ENCODE measurements at places on chromosomes 11 and 22.

DNA sequence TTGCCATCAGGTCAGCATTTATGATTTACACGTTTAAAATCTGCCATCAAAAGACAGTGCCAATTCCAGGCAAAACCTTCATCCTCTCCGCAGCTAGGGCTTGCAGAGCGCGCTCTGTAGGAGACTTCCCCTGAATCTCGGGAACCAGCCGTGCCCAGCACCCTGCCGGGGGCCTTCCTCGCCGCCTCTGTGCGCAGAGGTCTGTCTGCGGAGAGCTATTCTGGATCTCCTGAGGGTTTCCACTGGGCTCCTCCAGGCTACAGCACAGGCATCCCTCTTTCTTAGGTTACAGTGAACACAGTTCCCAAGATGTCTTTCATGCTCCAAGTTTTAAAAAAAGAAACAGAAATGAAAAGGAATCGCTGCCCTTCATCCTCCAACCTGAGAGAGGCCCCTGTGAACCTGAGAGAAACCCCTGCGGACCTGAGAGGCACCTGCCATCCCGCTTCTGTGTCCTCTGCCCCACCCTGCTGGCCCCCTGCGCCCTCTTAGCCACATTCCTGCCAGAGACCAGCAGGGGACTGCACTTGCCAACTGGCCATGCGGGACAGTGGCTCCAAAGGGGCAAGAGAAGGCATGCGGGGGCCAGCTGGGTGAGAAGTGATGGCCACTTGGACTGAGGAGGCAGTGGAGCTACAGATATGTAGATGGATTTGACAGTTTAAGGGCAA is 16.1 kb downstream of the TP53AIP1 start:
- DNase-seq, result no peak

GRCh38 chr11:76669901-76670484 is 554 bp downstream of the LRRC32 start:
- no peak for DNase-seq

DNA sequence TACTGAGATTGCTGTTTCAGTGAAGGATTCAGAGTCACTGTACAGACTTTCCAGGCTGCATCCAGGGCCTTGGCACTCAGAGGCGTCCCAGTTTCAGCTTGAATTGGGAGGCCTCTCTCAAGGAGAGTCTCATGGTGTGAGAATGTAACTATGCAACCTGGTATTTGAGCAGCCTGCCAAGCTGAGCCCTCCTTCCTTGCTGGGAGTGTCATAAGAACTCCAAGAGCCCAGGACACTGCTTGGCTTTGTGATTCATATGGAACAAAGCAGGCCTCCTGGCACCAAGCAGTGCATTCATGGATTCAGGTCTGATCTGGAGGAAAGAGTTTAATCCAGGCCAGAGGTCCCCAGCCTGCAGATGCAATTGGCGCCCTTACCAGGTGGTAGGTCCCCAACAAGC is 171.7 kb downstream of the DBX1 start:
- DNase-seq, result no peak

DNA sequence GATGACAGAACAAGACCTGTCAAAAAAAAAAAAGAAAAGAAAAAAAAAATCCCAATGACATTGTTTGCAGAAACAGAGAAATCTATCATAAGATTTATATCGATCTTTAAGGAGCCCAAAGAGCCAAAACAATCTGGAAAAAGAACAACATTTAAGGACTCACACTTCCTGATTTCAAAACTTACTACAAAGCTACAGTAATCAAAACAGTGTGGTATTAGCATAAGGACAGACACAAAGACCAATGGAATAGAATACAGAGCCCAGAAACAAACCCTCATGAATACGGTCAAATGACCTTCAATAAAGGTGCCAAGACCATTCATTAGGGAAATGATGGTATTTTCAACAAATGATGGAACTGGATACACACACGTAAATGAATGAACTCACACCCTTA is 12.2 kb downstream of the ARVCF start:
- DNase-seq, result no peak

GRCh38 chr11:62108971-62109404 is 14.8 kb upstream of the INCENP start:
- DNase-seq, result no peak

DNA sequence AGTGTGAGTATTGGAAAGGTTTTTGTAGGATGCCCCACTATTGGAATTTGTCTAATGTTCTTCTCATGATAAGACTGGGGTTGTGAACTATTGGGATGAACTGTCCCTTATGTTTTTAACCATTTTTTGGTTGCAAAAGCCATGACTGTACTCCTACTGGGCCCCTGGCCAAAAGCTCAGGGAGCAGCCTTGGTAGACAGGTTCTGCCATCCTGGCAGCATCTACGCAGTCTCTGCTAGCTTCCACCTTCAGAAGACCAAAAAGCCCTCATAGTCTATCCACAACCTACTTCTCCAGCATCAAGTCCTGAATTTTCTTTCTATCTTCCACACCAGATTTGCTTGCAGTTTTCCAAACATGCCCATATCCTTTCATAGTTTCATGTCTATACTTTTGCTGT is 211.8 kb downstream of the TENM4 start:
- no peak for DNase-seq

DNA sequence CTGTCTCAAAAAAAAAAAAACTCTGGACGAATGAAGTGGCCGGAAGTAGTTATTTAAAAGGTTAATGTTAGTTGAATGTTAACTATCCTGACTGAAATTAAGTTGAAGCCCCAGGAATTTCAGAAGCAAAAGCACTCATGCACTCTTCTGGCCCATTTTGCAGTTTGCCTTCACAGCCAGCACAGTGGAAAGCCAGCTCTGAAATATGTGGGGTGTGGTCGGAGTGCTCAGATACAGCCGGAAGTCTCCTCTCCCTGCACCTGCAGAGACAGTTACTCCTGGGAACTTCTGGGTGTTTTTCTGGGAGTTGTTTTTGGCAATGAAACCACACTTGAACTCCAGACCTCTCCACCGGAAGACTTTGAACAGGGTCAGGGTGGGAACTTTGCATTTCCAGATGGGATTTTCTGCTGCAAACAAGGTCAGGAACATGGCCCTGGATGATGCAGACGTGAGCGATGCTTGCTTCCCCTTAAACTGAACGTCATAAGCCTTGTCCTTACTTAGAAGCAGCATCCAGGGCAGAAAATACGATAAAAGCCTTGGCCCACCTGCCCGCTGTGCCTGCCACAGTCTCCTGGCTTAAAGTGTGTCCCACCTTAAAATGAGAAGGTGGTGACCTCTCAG is 21.5 kb upstream of the CABP2 start:
- no peak for DNase-seq

GRCh38 chr11:10285148-10285802 is 8.7 kb downstream of the SBF2 start:
- no peak for DNase-seq

DNA sequence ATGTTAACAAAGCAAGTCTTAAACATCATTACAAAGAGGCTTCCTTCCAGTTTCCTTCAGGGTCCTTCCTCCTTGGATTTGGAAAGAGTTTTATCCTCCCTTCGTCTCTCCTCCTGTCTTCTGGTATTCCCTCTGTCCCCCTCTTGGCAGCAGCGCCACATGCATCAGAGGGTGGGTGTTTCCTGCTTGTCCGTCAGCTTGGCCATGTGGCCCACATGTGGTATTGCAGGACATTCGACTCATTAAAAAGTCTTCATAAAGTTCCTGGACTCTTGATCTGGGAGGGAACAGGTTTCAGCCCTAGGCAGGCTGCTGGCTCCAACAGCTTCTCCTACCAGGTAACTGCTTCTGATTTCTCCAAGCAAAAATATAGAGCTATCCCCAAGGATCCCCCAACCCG is 189.8 kb downstream of the CSNK2A3 start:
- no peak for DNase-seq

DNA sequence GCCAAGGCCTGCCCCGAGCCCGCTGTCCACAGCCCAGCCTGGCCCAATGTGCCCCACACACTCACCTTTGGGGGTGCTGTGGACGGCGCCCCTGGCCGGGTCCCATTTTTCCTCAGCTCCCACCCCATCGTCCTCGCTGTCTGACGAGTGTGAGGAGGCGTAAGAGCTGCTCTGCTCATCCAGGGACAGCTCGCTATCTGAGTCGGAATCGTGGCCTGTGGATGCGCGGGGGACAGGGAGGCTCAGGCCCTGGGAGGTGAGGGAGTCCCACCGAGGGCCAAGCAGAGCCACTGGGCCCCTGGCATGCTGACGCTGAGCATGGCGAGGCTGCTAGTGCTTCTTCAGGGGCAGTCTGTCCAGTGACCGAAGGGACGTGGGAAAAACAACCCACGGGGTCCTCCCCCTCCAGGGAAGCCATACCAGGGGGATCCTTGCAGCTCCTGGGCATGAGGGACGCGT is 29.7 kb downstream of the TRMU start:
- DNase-seq, result no peak

GRCh38 chr11:63598556-63598955 is 15.7 kb downstream of the PLAAT3 start:
- no peak for DNase-seq

DNA sequence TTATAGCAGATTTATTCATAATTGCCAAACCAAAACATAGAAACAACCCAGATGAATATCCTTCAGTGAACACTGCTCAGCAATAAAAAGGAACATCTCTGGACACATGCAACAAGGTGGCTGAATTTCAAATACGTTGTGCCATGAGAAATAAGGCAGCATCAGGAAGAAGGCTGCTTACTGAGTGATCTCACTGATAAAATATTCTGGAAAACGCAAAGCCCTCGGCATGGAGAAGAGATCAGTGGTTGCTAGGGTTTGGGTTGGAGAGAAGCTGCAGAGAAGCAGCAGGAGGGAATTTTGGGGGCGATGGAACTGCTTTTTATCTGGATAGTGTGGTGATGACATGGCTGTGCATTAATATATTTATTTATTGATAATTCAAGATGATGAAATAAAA is 11.0 kb upstream of the SHANK2 start:
- DNase-seq, result no peak

DNA sequence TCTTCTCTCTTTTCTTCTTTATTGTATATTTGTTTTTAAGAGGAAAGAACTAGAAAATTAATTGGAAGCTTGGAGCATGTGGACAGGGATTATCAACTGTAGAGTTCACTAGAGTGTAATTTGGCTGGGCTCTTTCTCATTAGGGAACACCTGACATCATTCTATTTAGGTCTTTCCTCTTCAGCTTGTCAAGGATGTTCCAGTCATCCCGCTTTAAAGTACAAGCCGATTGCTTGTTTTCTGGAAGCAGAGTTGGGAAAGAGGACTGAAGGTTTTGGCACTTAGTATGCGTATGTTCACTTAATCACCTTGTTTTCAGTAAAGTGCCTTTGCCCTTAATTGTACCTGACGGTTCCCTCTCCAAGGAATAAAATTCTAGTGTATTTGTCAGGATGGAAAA is 111.6 kb downstream of the WNT11 start:
- no peak for DNase-seq

- DNase-seq, result no peak
Observed at GRCh38 chr22:39474351-39475111, 17.7 kb downstream of the MGAT3 start.

GRCh38 chr11:78377625-78378418 is 39.8 kb downstream of the GAB2 start:
- DNase-seq, result no peak

- DNase-seq, result no peak
Observed at GRCh38 chr11:62439785-62440602, 21.2 kb downstream of the SCGB1A1 start.
